GF-D8 (cell line): ENCODE measurements at places on chromosomes 7 and 10.

- DNase-seq, result no peak
Observed at GRCh38 chr10:18615618-18616017, 35.8 kb downstream of the NSUN6 start.

GRCh38 chr7:27160546-27161213 lies 4.2 kb upstream of the HOXA7 start:
- peak; percentile 75 for DNase-seq

DNA sequence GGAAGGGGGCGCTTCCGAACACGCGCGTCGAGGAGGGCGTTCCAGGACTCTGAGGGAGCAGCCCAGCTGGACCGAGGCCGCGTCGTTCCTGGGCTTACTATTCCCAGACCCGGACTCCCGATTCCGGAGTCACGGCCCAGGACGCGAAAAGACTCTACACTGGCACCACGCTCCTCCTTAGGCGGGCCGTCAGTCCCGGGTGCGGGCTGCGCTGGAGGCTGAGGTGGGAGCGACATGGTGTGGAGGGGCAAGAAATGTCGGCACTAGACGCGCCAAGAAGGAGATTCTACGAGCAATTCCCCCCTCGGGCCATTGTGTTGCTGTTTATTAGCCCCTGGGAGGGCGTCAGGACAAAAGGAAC lies 584 bp upstream of the RUNDC3B start:
- no peak for DNase-seq

- no peak for DNase-seq
Observed at GRCh38 chr10:114751856-114752255, 69.7 kb upstream of the FHIP2A start.

DNA sequence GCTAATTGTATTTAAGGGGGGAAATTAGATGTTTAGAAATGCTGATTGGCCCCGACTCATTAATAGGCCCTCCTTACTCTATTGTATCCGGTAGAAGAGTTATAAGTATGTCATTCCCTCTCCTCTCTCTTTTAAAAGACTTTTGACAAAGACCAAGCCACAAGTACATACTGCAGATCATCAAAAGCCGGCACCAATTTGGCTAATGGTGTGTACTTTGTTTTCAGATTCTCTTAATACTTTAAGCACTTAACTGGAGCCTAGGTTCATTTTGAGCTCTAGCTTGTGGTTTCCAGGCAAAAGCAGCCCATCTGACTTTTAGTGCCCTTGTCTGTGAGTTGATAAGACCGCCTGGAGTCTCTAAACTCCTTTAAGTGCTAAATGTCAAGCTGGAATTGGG lies 210.0 kb upstream of the LYZL1 start:
- DNase-seq, result no peak

DNA sequence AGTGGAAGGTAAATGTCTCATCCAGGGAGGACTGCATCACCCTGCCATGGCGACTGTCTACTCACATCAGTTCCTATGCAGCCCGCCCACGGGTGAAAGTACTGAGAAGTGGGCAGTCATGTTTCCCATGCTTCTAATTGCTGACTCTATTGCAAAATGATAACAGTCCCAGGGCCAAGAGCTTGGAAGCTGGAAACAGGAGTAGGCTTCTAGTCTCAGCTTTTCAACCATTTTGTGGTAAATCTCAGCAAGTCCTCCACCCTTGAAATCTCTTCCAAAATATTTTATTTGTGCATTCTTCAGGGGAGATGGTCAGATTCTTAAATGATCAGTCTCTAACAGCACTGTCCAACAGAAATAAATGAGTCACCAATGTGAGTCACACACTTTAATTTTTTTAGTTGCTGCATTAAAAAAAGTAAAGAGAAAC lies 48.1 kb upstream of the TARP start:
- no peak for DNase-seq

- DNase-seq, result no peak
Observed at GRCh38 chr7:26417911-26418413, 126.3 kb downstream of the SNX10 start.

DNA sequence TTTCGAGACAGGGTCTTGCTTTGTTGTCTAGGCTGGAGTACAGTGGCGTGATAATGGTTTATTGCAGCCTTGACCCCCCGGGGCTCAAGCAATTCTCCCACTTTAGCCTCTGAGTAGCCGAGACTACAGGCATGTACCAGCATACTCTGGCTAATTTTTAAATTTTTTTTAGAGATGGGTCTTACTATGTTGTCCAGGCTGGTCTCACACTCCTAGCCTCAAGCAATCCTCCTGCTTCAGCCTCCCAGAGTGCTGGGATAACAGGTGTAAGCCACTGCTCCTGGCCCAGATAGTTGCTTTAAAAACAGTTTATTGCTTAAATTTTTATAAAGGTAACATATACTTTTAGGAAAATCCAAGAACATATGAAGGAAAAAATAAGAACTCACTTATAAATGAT lies 26.3 kb downstream of the NEURL1 start:
- DNase-seq, result no peak

GRCh38 chr7:77746824-77747165 lies 50.5 kb downstream of the RSBN1L start:
- DNase-seq, result no peak

- no peak for DNase-seq
Observed at GRCh38 chr7:917255-918117, 37.0 kb downstream of the ADAP1 start.

- no peak for DNase-seq
Observed at GRCh38 chr10:100733329-100733728, 12.1 kb upstream of the PAX2 start.

GRCh38 chr7:74599244-74599643 lies 58.3 kb upstream of the GTF2I start:
- no peak for DNase-seq

DNA sequence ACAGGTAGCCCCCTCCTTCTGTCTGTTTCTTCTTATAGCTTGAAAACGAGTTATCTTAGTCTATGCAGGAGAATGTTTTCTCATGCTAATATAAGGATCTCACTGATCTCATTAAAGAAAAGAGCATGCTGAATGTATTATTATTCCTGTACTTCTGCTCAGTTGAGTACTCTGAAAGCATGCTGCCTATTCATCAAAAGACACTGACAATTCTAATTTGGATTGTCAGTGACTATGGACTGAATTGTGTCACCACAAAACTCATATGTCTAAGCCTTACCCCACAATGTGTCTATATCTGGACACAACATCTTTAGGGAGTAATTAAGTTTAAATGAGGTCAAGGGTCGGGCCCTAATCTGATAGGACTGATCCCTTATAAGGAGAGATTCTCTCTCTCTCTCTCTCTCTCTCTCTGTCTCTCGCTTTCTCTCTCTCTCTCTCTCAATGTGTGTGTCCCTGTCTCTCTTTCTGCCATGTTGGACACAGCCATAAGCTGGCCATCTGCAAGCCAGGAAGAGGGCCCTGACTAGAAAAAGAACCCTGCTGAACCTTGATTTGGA lies 98.4 kb downstream of the GNAT3 start:
- no peak for DNase-seq

DNA sequence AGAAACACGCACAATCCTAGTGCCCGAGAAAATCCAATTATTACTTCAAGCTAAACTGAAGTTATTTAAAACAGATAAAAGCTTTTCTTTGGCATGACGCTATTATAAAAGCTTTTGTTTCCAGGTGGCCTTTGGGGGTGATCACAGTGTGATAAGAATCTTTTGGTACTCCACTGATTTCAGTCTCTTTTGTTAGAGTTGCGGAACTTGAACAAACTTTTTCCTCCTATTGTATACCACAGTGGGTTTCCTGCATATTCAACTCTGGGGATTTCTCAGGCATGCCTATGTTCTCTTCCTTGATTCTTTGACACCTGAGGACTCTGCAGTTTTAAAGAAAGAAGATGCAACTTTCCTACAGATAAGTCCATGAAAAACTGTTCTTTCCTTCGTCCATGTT lies 99.7 kb upstream of the PITRM1 start:
- DNase-seq, result no peak

GRCh38 chr10:21732067-21732772 lies 198.2 kb downstream of the MLLT10 start:
- no peak for DNase-seq

DNA sequence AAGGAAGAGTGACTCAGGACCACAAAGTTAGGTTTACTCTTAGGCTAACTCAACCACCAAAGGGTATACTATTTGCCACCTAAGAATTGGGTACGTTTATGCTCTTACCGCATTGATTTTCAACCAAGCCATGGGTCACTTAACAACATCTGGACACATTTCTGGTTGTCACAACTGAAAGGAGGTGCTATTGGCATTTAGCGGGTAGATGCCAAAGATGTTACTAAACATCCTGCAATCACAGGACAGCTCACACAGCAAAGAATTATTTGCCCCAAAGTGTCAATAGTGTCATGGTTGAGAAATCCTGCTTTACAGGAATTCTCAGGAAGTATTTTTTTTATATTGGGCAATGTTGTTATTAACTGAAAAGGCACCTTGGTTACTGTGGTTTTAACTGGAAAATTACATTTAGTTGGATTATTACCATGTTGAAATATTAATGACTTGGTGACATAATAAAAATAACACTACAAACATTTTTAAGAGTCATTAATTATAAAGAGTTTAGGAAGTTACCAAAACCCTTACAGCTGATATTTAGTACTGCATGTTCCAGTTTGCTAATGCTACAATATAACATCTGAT lies 185.0 kb upstream of the TMEM196 start:
- DNase-seq, result no peak

GRCh38 chr10:70437721-70438120 lies 3.8 kb downstream of the NODAL start:
- DNase-seq, result no peak

DNA sequence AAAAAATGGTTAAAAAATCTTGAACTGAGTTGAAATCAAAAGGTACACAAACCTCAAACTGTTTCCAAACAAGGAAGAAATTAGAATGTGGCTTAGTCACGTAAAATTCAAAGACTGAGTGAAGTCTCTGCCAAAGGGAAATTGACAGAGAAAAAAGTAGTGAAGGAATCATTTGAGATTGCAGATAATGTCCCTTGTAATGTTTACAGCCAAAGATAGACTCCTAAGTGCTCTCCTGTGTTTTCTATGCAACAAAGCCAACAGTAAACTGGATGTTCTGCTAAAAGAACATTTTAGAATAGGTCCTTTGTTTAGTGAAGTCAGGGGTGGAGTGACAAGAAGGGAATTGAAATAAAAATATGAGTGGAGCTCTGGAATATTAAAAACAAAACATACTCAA lies 117.9 kb downstream of the ITGA8 start:
- no peak for DNase-seq

- no peak for DNase-seq
Observed at GRCh38 chr10:86968994-86969355, 693 bp downstream of the ADIRF start.

DNA sequence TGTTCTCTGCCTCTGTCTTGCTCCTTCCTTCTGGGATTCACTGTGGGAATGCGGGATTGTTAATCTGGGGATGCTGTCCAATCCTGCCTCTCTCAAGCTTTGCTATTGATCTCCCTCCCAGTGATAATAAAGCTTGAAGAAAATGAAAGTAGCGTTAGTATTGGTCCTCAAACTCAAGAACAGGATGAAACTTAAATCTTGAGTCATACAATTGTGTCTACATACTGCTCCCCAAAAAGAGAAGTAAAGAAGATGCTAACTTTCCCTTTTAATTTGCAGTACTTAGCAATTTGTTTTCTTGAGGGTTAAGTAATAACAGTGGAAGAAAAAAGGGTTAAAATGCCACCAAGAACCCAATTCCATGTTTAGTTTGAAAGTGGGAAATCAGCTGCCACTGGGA lies 13.6 kb downstream of the CFTR start:
- no peak for DNase-seq

DNA sequence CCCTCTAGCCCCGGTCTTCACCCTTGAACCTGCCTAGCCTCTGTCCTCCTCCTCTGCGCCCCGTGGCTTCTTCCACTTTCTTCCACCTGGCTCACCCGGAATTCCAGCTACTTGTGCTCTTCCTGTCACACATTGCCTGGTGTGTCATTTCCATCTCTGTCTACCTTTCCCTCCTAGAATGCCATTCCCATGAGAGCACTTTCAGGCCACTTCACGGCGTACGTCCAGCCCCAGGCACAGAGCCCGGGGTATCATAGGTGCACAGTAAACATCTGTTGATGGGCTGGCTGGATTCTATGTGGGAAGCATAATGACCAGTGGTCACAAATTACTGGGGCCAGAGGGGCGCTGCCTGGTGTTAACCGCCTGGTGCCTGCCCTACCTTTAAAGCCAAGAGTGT lies 161.3 kb downstream of the CUX1 start:
- no peak for DNase-seq

DNA sequence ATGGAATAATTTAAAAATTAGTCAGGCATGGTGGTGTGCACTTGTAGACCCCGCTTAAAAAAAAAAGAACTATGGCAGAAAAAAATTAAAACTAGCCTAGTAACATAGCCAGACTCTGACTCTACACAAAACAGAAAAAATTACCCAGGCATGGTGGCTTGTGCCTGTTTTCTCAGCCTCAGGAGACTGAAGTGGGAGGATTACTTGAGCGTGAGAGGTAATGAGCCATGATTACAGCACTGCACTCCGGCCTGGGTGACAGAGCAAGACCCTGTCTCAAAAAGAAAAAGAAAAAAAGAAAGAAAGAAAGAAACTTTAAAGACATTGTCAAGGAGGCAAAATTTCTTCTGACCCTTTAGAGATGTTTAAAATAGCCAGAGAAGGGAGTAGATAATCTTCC lies 109.0 kb upstream of the TMEM106B start:
- no peak for DNase-seq

- no peak for DNase-seq
Observed at GRCh38 chr7:129858490-129858889, 94.3 kb downstream of the UBE2H start.

DNA sequence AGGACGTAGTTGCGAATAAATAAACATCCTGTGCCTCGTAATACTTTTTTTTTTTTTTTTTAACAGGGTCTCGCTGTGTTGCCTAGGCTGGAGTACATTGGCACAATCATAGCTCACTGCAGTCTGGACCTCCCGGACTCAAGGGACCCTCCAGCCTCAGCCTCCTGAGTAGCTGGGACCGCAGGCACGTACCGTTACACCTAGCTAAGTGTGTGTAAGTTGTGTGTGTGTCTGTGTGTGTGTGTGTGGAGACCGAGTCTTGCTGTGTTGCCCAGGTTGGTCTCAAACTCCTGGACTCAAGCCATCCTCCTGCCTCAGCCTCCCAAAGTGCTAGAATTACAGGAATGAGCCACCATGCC lies 573 bp upstream of the PON2 start:
- no peak for DNase-seq

GRCh38 chr10:120818301-120818700 lies 32.9 kb upstream of the WDR11 start:
- DNase-seq, result no peak

- DNase-seq, result no peak
Observed at GRCh38 chr7:149070372-149071125, 20.0 kb downstream of the ZNF786 start.

GRCh38 chr7:142887282-142888015 lies 1.9 kb upstream of the TRPV6 start:
- no peak for DNase-seq

DNA sequence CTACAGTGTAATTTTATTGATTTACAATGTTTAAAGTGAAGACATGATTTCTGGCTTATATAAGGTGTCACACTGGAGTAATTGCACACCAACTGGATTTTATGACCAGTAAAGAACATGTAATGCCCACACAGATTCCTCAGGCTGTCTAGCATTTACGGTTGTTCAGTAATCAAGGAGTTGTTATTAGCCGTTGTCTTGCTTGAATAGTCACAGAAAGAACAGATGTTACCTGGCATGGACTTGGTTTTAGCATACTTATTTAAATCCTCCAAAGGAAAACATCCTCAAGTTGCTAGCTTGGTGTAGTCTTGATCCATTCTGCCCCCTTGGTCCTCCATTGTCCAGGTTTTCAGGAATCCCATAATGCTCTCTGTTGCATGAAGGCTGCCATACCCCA lies 65.8 kb downstream of the POU6F2 start:
- DNase-seq, result no peak
